AG04449 (cell line): ENCODE measurements at places on chromosomes 13 and 19.

DNA sequence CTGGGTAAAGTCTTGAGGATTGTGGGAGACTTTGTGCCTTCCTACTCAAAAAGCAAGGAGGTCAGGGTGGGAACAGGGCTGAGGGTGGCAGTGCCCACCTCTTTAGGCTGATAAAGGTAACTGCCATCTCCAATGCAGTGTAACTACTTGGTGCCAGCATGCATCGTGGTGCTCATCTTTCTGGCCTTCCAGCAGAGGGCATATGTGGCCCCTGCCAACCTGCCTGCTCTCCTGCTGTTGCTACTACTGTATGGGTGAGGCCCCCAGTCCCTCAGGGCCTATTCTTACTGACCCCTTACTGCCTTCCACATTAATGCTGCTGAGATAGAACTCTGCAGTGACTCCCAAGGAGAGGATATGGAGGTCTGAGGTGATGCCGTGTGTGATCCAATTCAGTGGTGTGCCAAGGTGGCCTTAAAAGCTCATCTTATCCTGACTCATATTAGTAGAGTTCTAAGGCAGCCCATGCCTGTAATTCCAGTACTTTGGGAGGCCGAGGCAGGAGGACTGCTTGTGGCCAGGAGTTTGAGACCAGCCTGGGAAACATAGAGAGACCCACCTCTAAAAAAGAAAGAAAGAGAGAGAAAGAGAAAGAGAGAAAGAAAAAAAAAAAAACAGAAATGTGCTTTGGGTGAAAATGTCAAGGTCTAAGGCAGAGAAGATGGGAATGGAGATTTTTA is 9.7 kb upstream of the ARHGAP45 start:
- no peak for DNase-seq

GRCh38 chr13:65188721-65189120 is 2041.4 kb downstream of the PCDH9 start:
- DNase-seq, result no peak

- DNase-seq, result no peak
Measured at GRCh38 chr13:28357911-28358433, 137.0 kb downstream of the FLT1 start.

- DNase-seq, result no peak
Measured at GRCh38 chr13:46555722-46556417, 2.9 kb downstream of the LRCH1 start.

DNA sequence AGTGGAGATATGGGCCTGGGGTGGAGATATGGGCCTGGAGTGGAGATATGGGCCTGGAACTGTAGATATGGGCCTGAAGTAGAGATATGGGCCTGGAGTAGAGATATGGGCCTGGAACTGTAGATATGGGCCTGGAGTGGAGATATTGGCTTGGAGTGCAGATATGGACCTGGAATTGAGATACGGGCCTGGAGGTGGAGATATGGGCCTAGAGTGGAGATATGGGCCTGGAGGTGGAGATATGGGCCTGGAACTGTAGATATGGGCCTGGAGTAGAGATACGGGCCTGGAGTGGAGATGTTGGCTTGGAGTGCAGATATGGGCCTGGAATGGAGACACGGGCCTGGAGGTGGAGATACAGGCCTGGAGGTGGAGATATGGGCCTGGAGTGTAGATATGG is 402 bp downstream of the KIR3DL3 start:
- DNase-seq, result no peak

DNA sequence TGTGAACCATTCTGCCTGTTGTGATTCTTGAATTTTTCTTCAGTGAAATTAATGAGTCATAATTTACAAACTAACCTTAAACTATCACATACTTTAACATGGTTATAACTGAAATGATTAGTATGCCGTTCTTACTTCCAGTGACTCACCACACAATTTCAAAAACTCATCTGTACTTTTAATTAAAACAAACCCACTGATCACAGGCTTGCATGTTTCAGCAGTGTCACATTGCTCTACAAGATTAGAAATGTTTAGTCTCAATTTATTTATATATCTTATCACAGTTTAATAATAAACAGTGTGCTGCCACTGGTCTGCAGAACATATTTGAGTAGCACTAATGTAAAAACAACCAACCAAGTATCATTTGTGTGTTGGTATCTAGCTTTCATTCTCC is 2227.9 kb upstream of the PCDH20 start:
- DNase-seq, result no peak

DNA sequence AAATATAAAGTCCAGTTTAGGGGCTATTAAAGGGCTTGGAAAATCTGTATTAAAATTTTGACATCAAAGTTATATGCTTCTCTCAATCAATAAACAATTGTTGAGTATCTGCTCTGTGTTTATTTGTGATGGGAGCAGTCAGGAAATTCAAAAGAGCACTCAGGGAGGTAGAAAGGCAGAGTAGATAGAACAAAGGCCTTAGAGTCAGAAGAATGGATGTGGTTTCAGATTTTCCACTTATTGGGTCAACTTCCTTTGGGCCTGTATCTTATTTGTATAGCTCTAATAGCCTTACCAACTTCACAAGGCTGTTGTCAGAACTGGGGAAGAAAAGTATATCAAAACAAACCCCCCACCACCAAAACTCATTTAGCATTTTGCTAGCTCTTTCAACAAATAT is 302.6 kb downstream of the SPRY2 start:
- DNase-seq, result no peak

DNA sequence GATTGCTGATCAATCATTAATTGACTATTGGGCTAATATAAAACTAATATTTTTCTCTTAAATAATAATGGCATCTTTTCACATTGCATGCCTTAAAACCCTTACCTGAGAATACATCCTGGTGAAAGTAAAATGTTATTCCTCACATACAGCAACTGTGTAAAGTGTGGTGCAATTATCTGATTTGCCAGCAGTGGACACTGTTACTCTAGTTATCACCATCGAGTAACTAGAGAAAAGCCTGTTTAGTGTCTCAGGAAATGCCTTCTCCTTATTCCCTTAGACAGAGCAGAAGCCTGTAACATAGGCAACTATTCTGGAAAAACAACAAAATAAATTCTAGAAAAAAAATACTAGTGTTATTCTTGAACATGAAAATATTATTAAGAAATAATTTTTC is 459.8 kb downstream of the FGF14 start:
- DNase-seq, result no peak

DNA sequence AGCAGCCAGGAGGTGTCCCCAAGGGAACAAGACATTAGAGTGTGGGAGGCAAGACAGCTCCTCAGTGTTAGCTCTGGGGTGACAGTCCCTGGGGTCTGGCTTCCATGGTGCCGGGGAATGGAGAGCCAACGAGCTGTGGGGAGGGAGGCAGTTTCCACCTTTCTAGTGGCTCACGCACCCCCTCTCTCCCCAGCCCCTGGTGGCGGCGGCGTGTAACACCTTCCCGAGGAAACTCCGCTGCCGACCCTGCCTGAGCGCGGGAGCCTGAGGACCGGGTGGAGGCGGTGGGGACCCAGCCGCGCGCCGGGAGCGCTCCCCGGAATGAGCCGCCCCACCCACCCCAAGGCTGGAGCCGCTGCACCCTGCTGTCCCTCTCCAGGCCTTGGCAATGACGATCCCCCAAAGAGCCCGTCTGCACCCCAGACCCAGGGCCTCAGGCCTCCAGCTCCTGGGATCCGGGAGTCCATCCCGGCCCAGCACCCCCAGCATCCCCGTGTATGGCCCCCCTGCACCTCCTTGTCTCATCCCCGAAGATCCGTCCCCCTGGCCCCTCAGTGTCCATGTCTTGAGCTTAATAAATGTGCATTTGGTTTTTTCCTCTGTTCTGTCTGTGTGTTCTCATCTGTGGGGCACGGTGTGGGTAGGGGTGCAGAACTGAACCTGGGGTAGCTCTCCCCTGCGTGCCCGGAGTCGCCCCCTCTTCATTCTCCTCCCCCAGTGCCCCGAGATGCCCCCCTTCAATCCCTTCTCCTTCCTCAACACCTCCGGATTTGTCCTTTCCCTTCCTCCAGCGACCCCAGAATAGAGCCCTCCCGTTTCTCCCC is 622 bp upstream of the FXYD5 start:
- no peak for DNase-seq

DNA sequence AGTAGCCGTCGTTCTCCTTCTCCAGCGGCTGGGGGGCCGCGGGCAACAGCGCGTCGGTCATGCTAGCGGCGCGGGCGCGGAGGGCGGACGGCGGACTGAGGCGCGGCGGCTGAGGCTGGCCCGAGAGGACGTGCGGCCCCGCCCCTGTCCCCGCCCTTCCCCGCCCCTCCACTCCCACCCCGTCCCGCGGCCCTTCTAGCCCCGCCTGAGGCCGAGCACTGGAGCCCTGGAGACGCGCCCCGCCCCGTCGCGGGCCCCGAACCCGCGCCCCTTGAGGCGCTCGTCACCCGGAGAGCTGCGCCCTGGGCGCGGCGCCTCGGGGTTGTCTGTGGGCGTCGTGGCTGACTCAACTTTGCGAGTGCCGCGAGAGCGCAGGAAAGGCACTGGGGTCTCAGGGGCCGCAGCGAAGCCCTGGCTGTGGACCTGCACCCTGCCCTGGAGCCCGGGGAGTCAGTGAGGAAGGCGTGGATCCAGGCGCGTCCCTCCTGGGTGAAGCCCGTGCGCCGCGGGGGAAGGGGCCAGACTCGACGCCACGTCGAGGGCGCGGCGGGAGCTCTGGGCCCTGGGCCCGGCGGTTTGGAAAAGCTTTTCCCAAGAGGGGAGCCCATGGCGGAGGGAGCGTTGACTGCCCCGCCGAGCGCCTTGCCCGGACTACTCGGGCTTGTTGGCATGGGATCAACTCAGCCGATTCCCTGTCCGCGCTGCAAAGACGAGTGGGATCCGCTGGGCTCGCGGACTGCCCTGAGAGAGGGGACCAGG is at the start of gene RHPN2:
TSS of gene RHPN2 (minus strand) at position 97 of the 759 bp plus-strand sequence. CDS start at position 61, 36 bp downstream.
- no peak for DNase-seq

- no peak for DNase-seq
Measured at GRCh38 chr13:41452462-41452861, 4.9 kb upstream of the RGCC start.

DNA sequence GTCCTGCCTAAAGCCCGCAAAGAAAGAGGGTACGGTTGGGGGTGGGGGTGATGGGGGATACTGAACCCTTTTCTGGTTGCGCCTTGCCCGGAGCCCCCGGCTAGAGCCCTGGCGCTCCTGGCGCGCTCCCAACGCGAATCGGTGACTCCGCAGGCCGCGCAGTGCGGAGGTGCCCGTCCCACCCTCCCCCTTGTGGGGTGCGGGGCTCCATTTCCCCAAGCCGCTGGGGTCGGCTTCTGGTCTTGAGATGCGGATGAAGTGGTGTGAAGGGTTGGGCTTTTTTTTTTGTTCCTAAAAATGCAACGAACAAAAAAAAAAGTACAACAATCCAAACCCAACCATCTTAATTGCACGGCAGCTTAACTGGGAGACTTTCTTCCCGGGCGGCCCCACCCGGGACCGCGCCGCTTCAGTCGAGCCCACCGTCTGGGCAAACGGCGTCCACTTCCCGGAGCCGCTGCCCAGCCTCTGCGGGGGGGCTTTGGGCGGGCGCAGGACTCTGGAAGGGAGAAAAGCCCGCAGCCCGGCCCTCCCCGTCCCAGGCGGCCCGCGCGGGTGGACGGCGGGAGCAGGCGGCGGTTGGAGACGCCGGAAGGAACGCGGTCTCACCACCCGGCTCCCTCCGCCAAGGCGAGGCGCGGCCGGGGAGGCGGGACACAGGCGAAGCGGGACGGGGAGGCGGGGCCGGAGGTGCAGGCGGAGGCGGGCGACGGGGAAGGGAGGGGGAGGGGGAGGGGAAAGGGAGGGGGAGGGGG is 504 bp upstream of the TRIM13 start:
- no peak for DNase-seq

DNA sequence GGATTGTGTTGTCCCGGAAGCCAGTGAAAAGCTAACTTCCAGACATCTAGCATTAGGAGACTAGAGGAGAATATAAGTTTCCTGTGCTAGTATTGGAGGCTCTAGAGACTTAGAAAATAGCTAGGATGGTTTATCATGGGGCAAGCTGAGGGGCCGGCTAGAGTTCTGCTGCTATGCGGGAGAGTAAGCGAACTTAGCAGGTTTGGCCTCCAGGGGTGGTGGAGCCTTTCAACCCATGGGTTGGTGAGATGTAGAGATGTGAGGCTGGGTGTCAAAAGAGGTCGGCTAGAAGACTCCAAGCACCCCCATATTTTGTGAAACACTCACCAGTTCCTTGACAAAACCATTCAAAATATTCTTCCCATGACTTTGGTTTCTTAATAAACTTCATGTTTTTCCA is 4.4 kb downstream of the SULT2A1 start:
- DNase-seq, result no peak

DNA sequence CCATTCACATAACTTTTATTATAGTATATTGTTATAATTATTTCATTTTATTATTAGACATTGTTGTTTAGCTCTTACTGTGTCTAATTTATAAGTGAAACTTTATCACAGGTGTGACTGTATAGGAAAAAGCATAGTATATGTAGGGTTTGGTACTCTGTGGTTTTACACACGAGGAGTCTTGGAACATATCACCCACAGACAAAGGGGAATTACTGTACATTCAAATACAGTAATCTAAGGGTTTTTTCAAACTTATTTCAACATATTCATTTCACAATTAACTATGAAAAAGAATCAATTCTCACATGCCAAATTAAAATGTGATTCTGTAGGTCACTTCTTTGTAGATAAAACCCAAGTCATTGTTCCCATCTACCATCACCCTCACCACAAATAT is 46.0 kb downstream of the RBM26 start:
- no peak for DNase-seq

- no peak for DNase-seq
Measured at GRCh38 chr13:43676320-43676719, 110.5 kb downstream of the ENOX1 start.

- no peak for DNase-seq
Measured at GRCh38 chr19:43692385-43692784, 22.4 kb upstream of the PLAUR start.

- no peak for DNase-seq
Measured at GRCh38 chr19:48878196-48879024, 6.2 kb downstream of the PPP1R15A start.

DNA sequence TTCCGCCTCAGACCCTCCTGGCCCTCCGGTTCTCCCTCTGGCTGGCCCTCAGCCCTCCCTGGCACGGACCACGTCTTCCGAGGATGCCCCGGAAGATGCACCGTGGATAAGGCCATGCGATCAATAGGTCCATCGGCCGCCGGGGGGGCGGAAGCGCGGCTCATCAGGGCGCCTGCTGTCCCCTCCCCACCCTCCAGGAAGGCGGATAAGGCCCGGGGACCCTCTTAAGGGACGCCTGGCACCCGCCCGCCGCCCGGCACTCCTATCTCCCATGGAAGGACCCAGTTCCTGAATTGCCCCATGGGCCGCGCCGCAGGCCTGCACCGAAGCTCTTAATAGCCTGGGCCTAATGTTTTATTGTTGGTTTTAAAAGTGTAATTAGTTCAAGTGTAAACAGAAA is 46.2 kb upstream of the TCF3 start:
- DNase-seq, result no peak

DNA sequence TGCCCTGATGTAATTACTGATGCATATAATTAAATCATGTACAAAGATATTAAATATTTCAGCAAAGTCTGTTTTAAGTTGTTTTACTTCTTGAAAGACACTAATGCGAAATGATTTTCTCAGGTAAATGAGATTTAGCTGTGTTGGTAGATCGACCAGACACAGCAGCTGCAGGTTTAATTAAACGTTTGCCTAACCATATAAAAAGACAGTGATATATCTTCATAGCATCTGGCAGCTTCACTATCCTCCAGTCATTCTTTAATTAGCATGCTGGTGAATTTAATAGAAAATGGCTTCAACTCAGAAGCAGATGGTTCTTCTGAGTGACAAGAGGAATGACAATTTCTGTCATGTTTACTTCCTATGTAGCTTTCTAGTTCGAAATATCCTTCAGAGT is 69.3 kb downstream of the NHLRC3 start:
- DNase-seq, result no peak
